Activated T-helper 1 cell treated with anti-CD3 and anti-CD28 coated beads, Interleukin-12 subunit alpha, Interleukin-12 subunit beta, Interleukin-2, Interleukin-4 antibody, amounts not matched to agents 30 ng/mL and 10 ng/mL and 1 ng/mL, durations not matched to agents 14 hours and 24 hours and 36 hours (primary cell): ENCODE measurements at places on chromosomes 12 and 14. TPM values are rescaled to one million over a fixed set of nuclear protein-coding genes. Genes with fewer than 3 reads are reported as not detected.

Gene MYL2
- total RNA-seq: not detected in 2 replicates

Gene FAM181A
- not detected in 2 replicates for total RNA-seq

Gene PTGDR
- total RNA-seq: not detected in 2 replicates

Gene MYO1H
- not detected in 2 replicates for total RNA-seq

Gene PITPNM2
- 22.3 and 25.5 TPM in 2 replicates for total RNA-seq

Gene KRT75
- total RNA-seq: not detected in 2 replicates

Gene INTS13
- total RNA-seq: 43.8 and 52.2 TPM in 2 replicates

Gene CDCA3
- total RNA-seq: 27.2 and 32.5 TPM in 2 replicates

Gene CCDC59
- 84.7 and 101 TPM in 2 replicates for total RNA-seq

Gene CCDC77
- total RNA-seq: 12.6 and 14.6 TPM in 2 replicates

- DNase-seq: no peak
Observed at GRCh38 chr14:38103542-38104225, 104.0 kb upstream of the SSTR1 start.

DNA sequence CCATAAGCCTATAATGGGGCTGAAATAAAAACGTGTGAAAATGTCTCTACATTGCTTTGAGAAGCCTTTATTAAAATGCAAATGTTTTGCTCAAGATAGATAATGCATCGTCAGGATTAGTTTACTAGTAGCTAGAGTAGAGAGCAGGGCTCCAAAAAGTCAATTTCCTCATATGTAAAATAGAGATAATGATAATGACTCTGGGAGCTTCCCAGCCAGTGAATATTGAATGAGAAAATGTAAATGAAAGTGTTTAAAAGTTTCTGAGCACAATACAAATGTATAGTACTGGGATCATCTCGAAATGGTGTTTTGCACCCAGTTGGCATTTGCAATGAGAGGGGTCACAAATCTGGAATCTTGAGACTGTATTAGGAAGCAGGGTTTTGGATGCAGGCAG, 135.3 kb downstream of the OTOGL start:
- DNase-seq: no peak

DNA sequence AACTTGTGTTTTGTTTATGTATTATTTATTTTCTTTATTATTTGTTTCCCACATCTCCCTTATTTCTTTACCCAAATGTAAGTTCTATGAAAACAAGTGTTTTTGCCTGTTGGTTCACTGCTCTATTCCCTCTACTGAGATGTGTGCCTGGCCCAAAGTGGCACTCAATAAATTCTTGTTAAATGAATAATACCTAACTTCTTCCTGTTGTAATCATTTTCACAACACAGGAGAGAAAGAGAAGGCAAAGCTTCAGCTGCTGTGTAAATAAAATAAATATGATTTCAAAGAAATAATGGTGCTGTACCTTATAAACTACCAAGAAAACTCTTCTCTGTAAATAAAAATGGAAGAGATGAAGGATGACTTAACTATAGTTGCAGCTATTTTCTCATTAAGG, 116.2 kb downstream of the TRHDE start:
- no peak for DNase-seq

DNA sequence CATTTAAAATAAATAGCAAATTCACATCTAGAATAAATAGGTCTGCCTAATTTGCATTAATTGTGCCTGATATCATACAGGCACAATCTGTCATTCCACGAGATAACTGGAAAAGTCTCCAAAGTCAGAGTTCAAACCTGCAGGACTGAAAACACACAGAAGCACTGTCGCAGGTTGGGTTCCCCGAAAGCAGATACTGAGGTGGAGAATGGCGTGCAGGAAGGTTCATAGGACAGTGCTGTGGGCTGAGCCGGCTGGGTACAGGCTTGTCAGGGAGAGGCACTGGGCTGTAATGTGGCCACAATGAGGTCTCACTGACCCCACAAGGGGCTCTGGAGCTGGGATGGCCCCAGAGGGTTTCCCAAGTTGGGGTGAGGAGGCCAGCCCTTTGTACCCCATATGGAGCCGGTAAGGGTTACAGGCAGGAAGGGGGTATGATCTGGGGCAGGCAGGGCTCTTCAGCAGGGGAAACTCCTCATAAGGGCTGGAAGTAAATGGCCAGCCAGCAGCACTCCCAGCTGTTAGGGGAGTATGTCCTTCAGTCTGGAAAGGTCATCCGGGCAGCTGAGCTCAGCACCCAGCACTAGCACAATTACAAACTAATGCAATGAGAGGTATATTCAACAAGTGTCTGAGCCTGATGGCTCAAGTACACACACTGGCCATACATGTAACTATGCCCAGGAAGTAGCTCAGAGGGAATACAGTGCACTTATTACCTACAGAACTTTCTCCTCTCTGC, 68.5 kb downstream of the NT5DC3 start:
- no peak for DNase-seq

GRCh38 chr14:69073915-69074314, 79.0 kb downstream of the DCAF5 start:
- DNase-seq: no peak

DNA sequence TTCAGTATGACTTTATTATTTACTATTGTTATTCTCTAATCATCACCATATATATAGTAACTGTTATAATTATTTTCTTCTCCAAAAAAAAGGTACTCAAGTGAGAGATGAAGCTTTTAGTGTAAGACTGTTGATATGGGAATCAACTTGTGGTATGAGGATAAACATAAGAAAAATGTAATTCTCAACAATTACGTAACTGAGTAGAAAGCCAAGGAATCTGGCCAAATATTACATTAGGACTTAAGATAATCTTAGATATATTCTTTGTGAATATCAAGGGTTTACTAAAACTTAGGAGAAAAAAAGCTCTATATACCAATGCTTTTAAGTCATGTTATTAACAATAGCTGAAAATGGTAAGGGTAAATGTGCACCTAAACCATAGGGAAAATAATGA, 13.3 kb downstream of the SENP1 start:
- DNase-seq: no peak

DNA sequence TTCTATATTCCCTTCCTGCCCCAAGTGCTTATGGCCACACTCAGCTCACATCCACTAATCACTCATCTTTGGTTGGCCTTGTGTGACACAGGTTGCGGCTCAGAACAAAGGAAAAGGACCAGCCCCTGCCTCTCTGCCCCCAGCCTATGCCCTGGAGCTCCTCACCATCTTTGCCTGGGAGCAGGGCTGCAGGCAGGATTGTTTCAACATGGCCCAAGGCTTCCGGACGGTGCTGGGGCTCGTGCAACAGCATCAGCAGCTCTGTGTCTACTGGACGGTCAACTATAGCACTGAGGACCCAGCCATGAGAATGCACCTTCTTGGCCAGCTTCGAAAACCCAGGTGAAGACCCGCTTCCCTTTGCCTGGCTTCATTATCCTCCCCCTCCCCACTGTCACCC, 15.8 kb upstream of the OAS2 start:
- DNase-seq: no peak

DNA sequence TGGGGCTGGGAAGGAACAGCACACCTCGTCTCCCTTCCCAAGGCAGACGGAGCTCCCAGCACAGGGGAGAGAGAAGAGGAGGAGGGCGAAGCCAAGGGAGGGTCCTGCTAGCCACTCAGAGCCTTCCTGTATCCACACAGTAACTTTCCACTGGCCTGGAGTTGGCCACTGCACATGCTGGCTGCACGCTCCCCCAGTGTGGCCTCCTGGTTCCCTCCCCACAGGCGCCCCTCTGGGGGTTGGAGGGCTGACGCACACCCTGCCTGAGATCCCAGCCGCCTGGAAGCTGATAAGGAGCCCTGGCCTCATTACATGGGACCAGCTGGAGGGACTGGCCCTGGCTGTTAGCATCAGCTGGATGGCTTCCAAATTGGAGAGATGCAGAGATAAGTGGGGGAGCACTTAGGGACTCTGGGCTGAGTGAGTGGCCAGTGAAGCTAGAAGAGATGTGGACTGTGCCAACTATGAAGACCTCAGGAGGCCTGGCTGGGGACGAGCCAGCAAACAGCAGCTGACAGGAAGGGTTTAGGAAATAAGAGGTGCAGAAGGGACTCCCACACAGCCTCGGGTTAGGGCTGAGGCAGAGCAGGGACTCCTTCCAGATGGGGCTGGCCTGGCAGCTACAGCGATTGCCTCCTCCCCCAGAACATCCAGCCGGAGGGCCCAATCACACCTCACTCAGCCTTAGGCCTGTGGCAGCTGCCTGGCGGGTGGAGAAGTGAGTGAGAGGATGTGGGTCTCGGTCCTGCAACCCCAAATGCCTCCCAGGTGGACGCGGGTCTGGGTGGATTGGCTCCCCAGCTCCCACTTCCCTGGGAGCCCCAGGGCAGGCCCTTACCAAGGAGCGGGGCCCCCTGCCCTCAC, 26.3 kb upstream of the BCDIN3D start:
- DNase-seq: no peak

GRCh38 chr14:98826618-98827017, 445.4 kb downstream of the BCL11B start:
- no peak for DNase-seq

- DNase-seq: no peak
Observed at GRCh38 chr12:115691123-115691522, 586.4 kb downstream of the MED13L start.
